Inflammatory macrophage treated with lipopolysaccharide for 4 hours (primary cell): ENCODE measurements at places on chromosomes 6 and 20.

DNA sequence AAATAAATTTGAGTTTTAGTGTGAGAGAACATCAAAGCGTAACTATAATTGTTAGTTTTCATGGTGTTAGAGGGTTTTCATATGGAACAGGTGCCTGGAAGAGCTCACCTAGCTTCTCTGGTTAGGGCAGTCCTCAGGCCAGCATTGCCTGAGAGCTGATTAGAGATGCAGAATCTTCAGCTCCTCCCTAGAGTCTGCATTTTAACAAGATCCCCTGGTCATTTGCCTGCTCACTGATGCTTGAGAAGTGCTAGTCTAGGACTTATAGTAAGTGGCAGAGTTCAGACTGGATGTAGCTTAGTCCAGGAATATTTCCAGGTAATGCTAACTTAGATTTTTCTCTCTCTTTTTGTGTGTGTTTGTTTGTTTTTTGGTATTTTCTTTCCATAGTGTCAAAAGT lies 21.7 kb upstream of the SMIM26 start:
- no peak for DNase-seq

GRCh38 chr6:8888468-8888867 lies 453.1 kb upstream of the SLC35B3 start:
- peak; percentile 18 for DNase-seq

- DNase-seq = no peak
Observed at GRCh38 chr6:50720623-50721022, 7.3 kb downstream of the TFAP2D start.

- DNase-seq = no peak
Observed at GRCh38 chr6:158514991-158515390, 44.9 kb upstream of the TMEM181 start.

DNA sequence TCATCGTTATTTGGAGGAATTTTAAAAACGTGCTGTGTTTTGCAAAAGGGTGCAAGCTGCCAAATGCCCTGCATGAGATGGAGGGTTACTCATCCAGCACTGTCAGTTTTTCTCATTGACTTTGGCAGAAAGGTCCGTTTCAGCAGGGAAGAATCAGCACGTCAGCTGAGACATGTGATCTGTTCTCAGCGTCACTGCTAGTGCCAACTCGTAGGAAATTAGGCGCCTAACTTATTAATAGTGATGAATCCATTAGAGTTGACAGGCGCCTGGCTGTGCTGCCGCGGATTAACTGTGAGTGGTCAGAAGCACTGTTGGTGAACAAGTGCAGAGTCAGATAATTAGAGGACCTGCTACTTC lies 175.5 kb upstream of the FOXQ1 start:
- DNase-seq = no peak

GRCh38 chr6:16602035-16602434 lies 159.2 kb downstream of the ATXN1 start:
- DNase-seq = no peak

- no peak for DNase-seq
Observed at GRCh38 chr20:9145142-9145541, 76.3 kb downstream of the PLCB4 start.

DNA sequence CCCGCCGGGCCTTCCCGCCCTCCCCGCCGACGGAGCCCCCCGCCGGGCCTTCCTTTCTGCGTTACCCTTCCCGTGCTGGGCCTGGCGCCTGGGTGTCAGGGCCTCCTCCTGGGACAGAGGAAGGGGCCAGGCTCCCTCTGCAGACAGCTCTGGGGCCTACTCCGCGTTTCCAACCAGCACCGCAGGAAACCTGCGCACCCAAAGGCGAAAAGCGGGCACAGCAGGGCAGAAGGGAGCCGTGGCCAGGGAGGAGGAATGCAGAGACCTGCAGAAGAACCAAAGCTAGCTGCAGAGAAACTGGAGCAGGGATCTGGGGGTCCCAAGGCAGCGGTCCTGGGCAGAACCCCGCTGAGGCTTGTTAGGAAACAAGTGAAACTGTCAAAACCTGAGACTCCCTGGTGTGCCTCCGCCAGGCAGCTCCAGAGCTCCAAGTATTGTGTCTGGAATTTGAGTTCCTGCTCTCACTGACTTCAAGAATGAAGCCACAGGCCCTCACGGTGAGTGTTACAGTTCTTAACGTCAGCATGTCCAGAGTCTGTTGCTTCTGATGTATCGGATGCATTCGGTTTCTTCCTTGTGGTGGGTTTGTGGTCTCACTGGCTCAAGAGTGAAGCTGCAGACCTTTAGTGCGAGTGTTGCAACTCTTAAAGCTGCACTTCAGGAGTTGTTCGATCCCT lies 33.3 kb downstream of the IRF4 start:
- DNase-seq = no peak

GRCh38 chr6:26553635-26554446 lies 15.7 kb downstream of the HMGN4 start:
- DNase-seq = peak; percentile 84

- DNase-seq = peak; percentile 84
Observed at GRCh38 chr20:13777171-13777601, 7.5 kb downstream of the ESF1 start.

DNA sequence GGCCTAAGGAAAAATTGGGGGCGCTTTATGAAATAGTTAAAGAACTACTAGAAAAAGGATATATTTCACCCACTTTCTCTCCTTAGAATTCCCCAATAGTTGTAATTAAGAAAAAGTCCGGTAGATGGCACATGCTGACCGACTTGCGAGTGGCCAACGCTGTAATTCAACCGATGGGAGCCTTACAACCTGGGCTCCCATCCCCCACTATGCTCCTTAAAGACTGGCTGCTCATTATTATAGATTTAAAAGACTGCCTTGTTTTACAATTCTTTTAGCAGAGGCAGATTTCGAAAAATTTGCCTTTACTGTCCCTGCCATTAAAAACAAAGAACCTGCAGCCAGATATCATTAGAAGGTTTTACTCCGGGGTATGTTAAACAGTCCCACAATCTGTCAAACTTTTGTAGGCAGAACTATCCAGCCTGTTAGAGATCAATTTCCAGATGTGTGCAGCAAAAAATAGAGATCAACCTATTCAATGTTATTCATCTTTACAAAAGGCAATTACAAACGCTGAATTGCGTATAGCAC lies 58.5 kb upstream of the PRSS16 start:
- DNase-seq = peak; percentile 78

- no peak for DNase-seq
Observed at GRCh38 chr6:23145781-23146180, 576.4 kb downstream of the HDGFL1 start.

GRCh38 chr20:2874456-2874855 lies 1.2 kb downstream of the PTPRA start:
- peak; percentile 48 for DNase-seq

DNA sequence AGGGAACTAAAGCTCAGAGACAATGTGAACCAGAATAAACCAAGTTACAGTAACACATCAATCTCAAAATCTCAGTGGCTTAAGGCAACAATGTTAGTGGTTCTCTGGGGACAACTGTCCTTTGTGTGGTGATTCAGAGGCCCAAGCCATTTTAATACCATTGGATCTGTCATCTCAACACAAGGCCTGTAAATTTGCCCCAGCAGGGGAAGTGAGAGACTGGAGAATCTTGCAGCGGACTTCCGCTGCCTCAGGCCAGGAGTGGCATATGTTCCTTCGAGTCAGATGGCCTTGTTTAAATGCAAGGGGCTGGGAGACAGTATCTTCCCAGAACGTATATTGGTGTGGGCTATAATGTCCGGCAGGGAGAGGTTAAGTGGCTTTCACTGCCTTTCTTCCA lies 126.0 kb downstream of the CD83 start:
- DNase-seq = no peak

GRCh38 chr20:59805786-59806577 lies 127.5 kb downstream of the SYCP2 start:
- no peak for DNase-seq

GRCh38 chr20:53943522-53944291 lies 126.7 kb downstream of the BCAS1 start:
- no peak for DNase-seq

DNA sequence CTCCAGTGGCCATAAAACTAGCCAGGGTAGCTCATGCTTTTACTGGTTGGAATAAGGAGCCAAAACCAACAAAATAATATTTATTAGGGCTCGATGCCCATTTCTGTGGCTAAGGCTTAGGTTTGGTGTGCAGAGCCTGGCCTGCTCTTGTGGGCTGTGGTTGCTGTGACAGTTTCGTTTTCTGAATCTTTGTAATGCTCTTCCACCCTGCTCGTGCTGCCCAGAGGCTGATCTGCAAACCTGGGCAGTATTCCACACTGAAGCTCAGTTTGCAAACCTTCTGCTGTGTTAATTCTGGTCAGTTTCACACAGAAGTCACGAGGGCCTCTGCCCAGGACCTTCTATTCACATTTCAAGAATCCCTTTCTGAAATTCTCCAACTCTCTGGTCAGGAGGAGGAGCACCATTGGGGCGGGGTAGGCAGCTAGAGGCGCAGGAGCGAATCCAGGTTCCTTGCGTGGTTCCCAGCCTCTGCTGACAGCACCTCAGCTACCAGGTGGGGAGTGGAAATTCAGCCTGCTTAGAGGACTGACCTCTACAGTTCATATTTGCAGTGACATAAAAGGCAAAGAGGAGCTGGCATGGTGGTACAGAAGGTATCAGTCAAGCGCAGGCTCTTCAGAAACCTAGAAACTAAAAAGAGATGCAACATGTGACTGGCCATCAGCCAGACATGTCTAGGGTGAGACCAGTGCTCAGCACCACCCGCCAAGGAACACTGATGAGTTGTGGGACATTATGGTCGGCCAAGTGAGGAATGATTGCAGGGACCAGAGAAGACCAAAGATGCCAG lies 14.3 kb upstream of the C20orf144 start:
- no peak for DNase-seq
